ENCODE measurements at places on chromosomes 16 and 17.

DNA sequence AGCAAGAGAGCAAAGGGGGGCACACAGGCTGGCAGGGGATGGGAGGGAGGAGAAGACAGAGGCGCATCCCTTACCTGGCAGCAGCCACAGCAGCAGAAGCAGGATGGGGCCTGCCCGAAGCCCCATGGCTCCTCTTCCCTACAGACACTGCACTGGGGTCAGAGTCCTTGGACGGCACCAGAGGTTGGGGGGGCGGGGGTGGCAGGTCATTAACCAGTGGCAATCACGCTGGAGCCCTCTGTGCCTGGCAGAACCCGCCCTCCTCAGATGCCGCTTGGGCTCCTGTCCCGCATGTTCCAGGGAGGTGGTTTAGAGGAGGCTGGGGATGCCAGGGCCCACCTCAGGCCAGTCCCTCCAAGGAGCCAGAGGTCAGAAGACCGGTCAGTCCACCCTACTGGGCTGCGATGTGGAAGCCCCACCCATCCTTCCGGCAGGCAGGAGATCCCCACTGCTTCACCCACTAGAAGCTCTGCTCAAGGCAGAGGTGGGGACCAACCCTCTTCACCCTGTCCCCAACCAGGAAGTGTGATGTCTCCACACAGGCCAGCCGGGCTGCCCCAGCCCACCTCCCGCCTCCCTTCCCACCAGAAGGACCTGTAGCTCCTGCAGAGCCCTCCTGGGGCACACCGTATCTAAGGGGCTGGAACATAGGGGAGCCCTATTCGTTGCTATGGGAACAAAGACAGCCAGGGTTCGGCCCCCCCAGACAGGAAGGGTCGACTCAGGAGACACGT lies 11.7 kb downstream of the ZG16B start:
- H3K4me1 ChIP-seq = peaks cover 15% of the 10 kb centered on the region
- peak overlapping the region; percentile 53 for H3K27ac ChIP-seq
- peaks cover 3% of the 10 kb centered on the region for H3K27me3 ChIP-seq
- H3K36me3 ChIP-seq = no peaks in the 10 kb centered on the region

DNA sequence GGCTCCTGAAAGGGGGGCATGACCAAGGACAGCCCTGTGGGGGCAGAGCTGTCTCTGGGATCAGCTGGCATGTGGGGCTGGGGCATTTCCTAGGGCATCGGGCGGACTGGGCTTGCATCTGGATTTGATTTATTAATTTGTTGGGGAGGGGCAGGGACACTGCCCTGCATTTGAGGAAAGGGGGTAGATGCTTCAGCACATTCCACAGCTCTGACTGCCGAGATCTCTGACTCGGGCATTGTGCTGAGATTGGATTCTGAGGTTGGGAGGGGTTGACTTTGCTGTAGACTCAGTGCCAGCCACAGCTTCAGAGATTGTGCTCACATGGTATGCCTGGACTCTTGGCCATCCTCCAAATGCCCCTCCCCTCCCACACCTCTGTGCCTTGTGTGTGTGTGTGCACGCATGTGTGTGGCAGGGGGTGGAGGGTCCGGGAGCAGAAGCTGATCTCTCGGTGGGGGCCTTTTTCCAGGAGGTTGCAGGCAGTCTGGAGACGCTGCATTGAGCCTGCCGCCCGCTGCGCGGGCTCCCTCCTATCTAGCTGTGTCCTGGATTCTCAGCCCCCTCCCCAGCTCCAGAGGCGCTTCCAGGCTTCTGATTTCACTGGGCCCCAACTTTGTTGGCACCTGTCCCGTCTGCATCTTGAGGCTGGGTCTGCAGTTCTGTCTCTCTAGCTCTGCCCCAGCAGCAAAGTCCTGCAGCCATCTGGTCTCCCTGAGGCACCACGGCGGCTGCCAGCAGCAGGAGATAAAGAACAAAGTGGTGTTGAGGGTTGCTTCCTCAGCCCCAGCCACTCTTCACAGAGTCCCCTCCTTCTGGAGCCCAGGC lies 14.9 kb downstream of the IGFBP4 start:
- no peak overlapping the region for H3K4me3 ChIP-seq
- H3K27ac ChIP-seq = peak overlapping the region; percentile 49
- peaks cover 50% of the 10 kb centered on the region for H3K36me3 ChIP-seq
- peaks cover 67% of the 10 kb centered on the region for H3K4me1 ChIP-seq
- no peak for DNase-seq

GRCh38 chr17:49823614-49824013 lies 24.3 kb downstream of the TAC4 start:
- H3K27me3 ChIP-seq = no peaks in the 10 kb centered on the region
- H3K36me3 ChIP-seq = peaks cover 98% of the 10 kb centered on the region
- H3K4me3 ChIP-seq = no peak overlapping the region

- H3K27me3 ChIP-seq = no peaks in the 10 kb centered on the region
- peak within 1 kb of the TSS; percentile 50 for H3K27ac ChIP-seq
- H3K4me3 ChIP-seq = peak within 1 kb of the TSS; percentile 36
- no peak for DNase-seq
- H3K4me1 ChIP-seq = peaks cover 54% of the 10 kb centered on the region
- H3K36me3 ChIP-seq = no peaks in the 10 kb centered on the region
Measured at GRCh38 chr17:35537601-35538141, at the start of gene SLFN12L. Gene SLFN12L, minus strand, starts transcription at chr17:35537678. Its CDS starts 15,314 bp downstream, at chr17:35522364.

DNA sequence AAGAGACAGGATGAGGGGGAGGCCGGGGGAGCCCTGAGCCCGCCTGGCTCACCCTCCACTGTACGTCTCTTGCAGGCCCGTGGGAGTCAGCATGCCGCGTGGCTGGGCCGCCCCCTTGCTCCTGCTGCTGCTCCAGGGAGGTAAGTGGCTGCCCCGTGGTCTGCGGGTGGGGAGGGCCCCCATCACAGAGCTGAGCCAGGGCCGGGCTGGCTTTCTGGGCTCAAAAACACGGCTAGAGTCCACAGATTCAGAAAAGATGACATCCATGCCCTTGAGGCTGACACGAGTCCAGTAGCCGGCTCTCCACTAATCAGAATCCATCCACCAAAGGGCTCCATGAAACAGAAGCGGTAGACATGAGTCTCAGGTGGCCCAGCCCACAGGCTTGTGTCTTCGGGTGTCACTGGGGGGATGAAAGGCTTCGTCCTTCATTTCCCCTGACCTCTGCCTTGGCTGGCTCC lies 28.0 kb downstream of the IL21R start:
- H3K36me3 ChIP-seq = no peaks in the 10 kb centered on the region
- H3K4me1 ChIP-seq = no peaks in the 10 kb centered on the region
- no peak overlapping the region for H3K4me3 ChIP-seq
- peaks cover 5% of the 10 kb centered on the region for H3K27me3 ChIP-seq

DNA sequence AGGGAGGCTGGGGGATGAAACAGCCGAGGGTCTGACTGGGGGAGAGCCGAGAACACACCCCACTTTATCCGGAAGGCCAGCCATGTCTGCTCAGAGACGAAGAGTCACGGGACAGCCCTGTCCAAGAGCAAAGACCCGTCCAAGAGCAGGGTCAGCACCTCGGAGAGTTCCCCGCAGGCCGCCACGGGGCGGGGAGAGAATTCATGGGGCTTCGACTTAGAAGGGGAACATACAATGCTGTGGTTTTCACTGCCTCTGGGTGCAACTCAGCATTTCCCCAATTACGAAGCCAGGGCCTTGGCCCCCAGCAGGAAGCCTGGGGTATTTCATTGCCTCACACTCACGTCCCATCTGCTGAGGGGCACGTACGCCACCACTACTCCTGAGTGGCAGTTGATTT lies 59.3 kb downstream of the JPH3 start:
- no peak overlapping the region for H3K27ac ChIP-seq
- H3K36me3 ChIP-seq = no peaks in the 10 kb centered on the region
- no peak for DNase-seq

GRCh38 chr17:69480245-69480644 lies 65.7 kb downstream of the MAP2K6 start:
- no peak overlapping the region for H3K4me3 ChIP-seq
- no peaks in the 10 kb centered on the region for H3K36me3 ChIP-seq
- no peaks in the 10 kb centered on the region for H3K4me1 ChIP-seq
- DNase-seq = no peak
- H3K27ac ChIP-seq = no peak overlapping the region
- no peaks in the 10 kb centered on the region for H3K27me3 ChIP-seq

GRCh38 chr16:58236831-58237230 lies 38.9 kb upstream of the CSNK2A2 start:
- peaks cover 6% of the 10 kb centered on the region for H3K4me1 ChIP-seq
- no peaks in the 10 kb centered on the region for H3K27me3 ChIP-seq
- H3K27ac ChIP-seq = no peak overlapping the region
- H3K4me3 ChIP-seq = no peak overlapping the region
- no peaks in the 10 kb centered on the region for H3K36me3 ChIP-seq

GRCh38 chr17:76353004-76353598 lies 615 bp downstream of the PRPSAP1 start:
- no peaks in the 10 kb centered on the region for H3K27me3 ChIP-seq
- peak overlapping the region; percentile 89 for H3K27ac ChIP-seq
- H3K4me3 ChIP-seq = peak overlapping the region; percentile 95
- peaks cover 5% of the 10 kb centered on the region for H3K36me3 ChIP-seq
- peak; percentile 58 for DNase-seq

DNA sequence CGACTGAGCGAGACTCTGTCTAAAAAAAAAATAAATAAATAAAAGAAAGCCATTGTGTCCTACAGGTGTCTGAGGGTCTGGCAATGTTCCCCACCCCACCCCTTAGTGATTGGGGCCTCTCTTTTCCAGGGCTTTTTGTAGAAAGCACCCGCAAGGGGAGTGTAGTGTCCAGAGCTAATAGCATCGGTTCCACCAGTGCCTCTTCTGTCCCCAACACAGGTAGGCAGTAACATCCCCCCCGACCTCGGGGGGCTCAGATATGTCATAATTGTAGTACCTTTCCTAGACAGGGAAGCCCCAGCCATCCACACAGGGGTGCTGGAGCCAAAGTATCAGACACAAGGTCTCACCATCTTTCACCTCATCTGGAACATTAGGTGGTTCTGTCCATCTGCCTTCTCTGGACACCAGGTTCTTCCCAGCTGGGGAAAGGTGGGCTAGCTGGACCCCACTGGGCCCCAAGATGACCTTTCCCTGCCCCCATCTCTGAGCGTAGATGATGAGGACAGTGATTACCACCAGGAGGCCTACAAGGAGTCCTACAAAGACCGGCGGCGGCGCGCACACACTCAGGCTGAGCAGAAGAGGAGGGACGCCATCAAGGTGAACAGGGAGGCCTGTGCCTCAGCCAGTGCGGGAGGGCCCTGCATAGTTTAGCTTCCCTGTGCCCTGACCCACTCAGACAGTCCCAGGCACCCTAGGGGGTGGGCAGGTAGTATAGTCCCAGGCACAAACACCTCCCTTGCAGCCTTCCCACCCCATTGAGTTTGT lies 1.6 kb downstream of the MLX start:
- H3K36me3 ChIP-seq = peaks cover 77% of the 10 kb centered on the region
- H3K27ac ChIP-seq = peak overlapping the region; percentile 96
- no peak for DNase-seq
- peaks cover 48% of the 10 kb centered on the region for H3K4me1 ChIP-seq
- peak overlapping the region; percentile 86 for H3K4me3 ChIP-seq

GRCh38 chr16:49019081-49019633 lies 262.5 kb downstream of the CBLN1 start:
- H3K4me1 ChIP-seq = no peaks in the 10 kb centered on the region
- DNase-seq = no peak
- H3K4me3 ChIP-seq = no peak overlapping the region
- no peaks in the 10 kb centered on the region for H3K36me3 ChIP-seq

GRCh38 chr17:70563281-70563820 lies 394.0 kb downstream of the KCNJ2 start:
- no peaks in the 10 kb centered on the region for H3K4me1 ChIP-seq
- H3K36me3 ChIP-seq = no peaks in the 10 kb centered on the region
- H3K4me3 ChIP-seq = no peak overlapping the region
- H3K27me3 ChIP-seq = no peaks in the 10 kb centered on the region
- no peak overlapping the region for H3K27ac ChIP-seq
- DNase-seq = no peak

- H3K27me3 ChIP-seq = no peaks in the 10 kb centered on the region
- peaks cover 18% of the 10 kb centered on the region for H3K36me3 ChIP-seq
- H3K27ac ChIP-seq = no peak overlapping the region
- H3K4me1 ChIP-seq = peaks cover 21% of the 10 kb centered on the region
- no peak overlapping the region for H3K4me3 ChIP-seq
Measured at GRCh38 chr17:81440051-81440471, 44.8 kb downstream of the BAHCC1 start.

DNA sequence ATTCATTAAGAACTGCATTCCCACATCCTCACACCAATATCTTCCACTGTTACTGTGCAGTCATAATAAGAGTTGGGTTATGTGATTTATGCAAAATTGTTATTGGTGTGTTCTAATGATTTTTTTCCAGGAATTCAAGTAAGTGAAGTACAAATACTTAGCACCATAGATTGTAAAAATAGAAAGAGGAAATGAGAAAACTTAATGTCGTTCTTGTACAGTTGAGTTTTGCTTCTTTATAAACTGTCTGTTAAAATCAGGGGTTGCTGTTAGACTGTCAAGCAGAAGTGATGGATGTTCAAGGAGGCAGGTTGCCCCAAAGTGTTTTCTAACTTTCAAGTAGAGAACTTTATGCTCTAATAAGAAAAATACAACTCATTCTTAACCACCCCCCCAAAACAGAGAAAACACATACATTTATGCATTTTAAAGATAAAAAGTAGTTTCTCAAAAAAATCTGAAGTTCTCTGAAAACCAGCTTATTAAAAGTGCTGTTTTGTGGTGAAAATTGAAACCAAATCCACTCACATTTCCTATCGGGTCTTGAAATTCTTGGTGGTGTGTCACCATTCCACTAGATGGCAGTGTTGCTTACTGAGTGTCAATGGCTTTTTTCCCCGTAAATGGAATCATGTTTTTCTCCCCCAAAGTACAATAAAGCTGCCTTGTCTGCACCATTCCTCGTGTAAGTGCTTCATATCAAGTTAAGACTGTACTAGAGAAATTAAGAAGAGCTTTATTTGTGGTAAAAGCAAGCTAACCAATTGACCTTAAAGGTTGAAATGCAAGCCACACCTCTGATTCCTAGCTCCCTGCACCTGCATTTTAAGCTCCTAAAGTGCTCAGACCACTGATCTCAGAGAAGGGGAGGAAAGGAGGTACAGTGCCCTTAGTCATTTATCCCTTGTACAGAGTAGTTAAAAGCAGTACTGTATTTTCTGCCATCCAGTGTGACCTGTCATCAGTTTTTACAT lies 4.7 kb upstream of the IGSF6 start:
- H3K4me1 ChIP-seq = peaks cover 32% of the 10 kb centered on the region
- H3K36me3 ChIP-seq = peaks cover 19% of the 10 kb centered on the region

GRCh38 chr17:75853433-75853832 lies 1.7 kb downstream of the WBP2 start:
- peaks cover 55% of the 10 kb centered on the region for H3K4me1 ChIP-seq
- H3K36me3 ChIP-seq = peaks cover 42% of the 10 kb centered on the region
- no peak for DNase-seq

- DNase-seq = no peak
- no peaks in the 10 kb centered on the region for H3K36me3 ChIP-seq
- H3K27me3 ChIP-seq = no peaks in the 10 kb centered on the region
- no peak overlapping the region for H3K27ac ChIP-seq
Measured at GRCh38 chr17:4354862-4355514, 11.5 kb downstream of the UBE2G1 start.

- H3K4me3 ChIP-seq = no peak overlapping the region
- peaks cover 43% of the 10 kb centered on the region for H3K36me3 ChIP-seq
- H3K4me1 ChIP-seq = peaks cover 8% of the 10 kb centered on the region
Measured at GRCh38 chr16:89953671-89954406, 5.3 kb downstream of the DEF8 start.

DNA sequence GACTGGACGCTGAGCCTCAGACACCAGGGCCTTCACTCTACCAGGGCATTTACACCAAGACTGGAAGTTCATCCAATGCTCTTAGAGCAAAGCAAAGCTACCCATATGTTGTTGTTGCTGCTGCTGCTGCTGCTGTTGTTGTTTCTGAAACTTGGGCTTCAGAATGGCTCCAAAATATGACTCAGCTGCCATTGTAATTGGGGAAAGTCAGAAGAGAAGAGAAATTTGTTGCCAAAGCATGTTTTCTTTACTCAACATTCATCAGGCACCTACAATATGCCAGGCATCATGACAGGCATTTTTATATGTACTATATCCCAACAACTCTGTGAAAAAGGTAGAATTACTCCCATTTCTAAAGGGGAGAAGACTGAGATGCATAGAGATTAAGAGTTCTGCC lies 11.9 kb downstream of the KRT32 start:
- no peak overlapping the region for H3K4me3 ChIP-seq
- DNase-seq = no peak
- H3K4me1 ChIP-seq = no peaks in the 10 kb centered on the region
- no peak overlapping the region for H3K27ac ChIP-seq

Measured in lower lobe of right lung (tissue), 2 donors.